ENCODE measurements at places on chromosomes 5 and 9.

GRCh38 chr5:141825241-141825671 is 53.0 kb downstream of the PCDH1 start:
- no peak for DNase-seq

- no peak for DNase-seq
Observed at GRCh38 chr5:22531986-22532385, 321.2 kb downstream of the CDH12 start.

DNA sequence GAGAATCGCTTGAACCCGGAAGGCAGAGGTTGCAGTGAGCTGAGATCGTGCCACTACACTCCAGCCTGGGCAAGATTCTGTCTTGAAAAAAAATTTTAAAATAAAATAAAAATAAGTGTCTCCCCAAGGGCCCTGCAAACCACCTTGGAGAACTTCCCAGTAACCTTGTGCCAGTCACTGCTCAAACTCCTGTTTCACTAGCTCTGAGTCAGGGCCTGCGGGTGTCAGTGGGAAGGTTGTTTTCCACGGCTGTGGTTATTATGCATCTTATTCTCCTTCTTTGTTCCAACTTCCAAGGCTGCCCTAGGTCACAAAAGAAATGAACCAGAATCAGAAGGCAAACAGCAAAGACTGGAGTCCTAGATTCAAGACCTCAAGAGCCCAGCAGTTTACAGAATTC is 246.7 kb downstream of the ADAMTSL1 start:
- DNase-seq: no peak

DNA sequence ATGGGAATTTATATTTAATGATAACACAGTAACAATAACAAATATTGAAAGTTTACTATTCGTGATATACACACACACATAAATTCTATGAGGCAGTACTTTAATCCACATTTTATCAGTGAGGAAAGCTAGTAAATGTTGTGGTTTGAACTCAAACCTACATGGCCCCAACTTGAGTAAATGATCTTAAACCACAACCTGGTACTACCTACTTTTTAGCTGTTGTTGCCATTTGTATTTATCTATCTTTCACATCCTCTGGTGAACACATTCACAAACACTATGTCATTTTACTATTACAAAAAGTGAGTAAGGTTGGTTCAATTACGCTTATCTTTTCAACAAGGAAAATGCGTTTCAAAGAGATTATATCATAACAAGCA is 186.1 kb downstream of the SMC2 start:
- no peak for DNase-seq

DNA sequence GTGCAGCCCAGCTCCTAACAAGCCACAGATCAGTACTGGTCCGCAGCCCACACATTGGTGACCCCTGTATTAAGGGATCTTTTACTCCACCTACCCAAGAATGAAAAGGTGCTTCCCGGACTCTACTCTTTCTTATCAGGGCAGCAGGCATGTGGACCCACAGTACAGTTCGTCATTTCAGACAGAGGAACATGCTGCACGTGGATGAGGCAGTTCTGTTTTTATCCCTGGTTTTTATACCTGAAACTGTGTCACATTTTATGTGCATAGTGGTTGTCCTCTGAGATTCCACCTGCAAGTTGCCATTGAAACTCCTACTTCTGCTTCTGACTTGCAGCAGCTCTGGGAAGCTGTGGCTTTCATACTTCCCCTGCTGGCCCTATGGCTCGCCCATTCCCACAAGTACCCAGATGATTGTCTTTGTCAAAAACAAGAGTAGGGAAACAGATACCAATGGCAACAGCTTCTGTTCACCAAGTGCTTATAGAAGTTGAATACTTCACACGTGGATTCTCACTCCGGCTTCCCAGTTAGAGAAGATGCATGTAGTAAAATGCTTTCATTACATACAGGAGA is 208.0 kb downstream of the TRIO start:
- DNase-seq: no peak

DNA sequence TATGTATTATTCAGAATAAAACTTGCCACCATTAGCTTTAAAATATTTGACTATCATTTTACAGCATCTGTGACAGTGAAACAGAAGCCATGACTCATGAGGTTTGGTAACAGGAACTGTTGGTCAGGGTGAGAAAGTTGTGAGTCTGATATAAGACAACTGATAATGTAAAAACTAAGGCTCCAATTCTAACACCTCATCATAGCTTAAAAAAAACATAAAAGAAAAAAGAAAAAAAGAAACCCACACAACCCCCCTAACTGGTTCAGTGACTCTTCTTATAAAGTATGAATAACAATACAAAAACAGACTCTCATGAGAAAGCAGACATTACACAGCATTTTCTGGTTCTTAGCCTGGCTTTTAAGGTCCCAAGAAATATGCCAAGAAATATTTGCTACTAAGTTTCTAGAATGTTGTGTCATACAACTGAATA is 85.8 kb downstream of the MRPS27 start:
- DNase-seq: no peak
